DMS79 (cell line): ENCODE measurements at places on chromosomes 6 and 20.

GRCh38 chr6:125926711-125927110, 29.9 kb upstream of the HINT3 start:
- no peak for DNase-seq

GRCh38 chr20:5834436-5835005, 84.3 kb downstream of the SHLD1 start:
- DNase-seq, result no peak

GRCh38 chr20:41178495-41178894, 41.2 kb downstream of the PLCG1 start:
- no peak for DNase-seq

GRCh38 chr20:3521852-3522740, 51.3 kb downstream of the ATRN start:
- no peak for DNase-seq

- DNase-seq, result no peak
Measured at GRCh38 chr6:19972221-19972620, 135.1 kb downstream of the ID4 start.

- no peak for DNase-seq
Measured at GRCh38 chr6:25550631-25551030, 101.4 kb upstream of the SCGN start.

DNA sequence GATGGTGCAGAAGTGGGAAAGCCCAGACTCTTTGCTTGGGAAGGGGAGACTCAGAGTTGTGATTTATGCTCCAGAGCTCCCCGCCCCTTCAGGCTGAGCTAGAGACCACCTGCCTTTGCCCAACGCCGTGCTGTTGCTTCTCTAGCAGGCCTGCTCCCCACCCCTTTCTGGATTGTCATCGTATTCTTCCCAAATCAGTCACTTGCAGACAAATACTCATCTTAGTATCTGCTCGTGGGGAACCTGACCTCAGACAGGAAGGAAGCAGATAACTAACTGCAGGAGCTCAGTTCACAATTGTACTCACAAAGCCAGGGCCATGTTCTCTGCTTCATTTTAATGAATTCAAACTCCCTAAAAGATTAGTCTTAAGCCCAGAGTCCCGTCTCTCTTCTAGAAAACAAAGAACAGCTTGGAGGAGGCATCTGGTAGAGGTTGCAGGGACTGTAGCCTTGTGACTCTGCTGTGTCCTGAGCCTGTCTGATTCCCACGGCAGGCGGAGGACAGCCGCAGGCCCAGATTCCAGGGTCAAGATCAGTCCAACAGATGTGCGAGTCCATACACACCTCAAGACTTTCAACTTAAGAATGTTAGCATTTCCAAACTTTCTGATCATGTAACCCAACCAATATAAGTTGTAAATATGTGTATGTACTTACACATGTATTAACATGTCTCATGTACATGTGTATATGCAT, 57.2 kb upstream of the GGTLC1 start:
- DNase-seq, result no peak

DNA sequence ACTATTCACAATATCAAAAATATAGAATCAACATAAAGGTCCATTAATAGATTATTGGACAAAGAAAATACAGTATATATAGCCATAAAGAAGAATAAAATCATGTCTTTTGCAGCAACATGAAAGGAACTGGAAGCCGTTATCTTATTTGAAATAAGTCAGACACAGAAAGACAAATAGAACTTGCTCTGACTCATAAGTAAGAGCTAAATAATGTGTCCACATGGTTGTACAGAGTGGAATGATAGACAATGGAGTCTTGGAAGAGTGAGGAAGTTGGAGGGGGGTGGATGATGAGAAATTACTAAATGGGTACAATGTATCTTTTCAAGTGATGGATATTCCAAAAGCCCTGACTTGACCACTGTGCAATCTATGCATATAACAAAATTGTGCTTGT, 613.5 kb downstream of the PHF3 start:
- DNase-seq, result no peak

DNA sequence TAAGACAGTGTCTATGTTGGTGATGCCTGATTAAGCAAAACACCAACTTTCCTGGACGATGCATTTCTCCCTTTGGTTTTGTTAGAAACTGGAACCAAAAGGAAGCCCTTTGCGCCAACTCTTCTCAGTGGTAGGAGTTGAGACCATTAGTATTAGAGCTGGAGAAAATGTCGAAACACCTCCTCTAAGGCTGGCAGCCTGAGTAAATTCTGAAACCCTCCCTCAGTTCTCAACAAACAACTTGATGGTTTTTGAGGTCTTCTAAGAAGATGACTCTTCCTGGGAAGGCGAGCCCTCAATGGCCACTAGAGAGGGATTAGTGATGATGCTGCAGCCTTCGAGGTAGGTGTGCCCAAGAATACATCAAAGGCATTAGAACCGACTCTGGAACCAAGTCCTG, 78.4 kb upstream of the CCN6 start:
- peak; percentile 46 for DNase-seq

- DNase-seq, result no peak
Measured at GRCh38 chr20:38302786-38303185, 1.2 kb upstream of the BPI start.

DNA sequence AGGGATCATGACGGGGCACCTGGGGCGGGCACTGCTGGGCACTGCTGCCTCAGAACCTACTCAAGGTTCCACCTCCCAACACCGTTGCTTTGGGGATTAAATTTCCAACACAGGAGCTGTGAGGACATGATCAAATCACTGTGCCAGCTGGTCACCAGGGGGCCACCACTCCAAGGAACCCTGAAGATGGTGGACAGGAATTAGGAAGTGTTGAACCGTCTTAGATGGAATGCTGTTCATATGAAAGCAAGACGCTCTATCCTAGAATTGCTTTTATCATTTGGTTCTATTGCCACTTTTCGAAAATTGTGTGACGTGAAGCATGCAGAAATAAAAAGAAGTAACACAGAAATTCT, 140.3 kb downstream of the DLL1 start:
- no peak for DNase-seq

DNA sequence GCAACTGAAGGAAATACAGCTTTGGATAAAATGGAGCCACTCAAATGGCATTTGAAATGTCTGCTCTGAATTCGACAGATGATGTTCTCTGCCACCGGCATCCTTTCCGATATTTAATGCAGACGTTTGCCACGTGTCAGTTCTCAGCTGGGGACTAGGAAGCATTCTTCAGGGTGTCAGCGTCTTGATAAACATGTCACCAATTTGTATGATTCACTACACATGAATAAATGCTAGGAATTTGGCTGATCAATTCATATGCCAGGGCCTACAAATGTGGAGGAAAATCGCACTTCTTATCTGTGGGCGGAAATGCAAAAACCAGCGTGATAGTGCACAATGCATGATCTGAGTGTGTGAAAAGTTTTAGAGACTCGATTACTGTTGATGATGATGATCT, 169.5 kb downstream of the SLC24A3 start:
- no peak for DNase-seq

DNA sequence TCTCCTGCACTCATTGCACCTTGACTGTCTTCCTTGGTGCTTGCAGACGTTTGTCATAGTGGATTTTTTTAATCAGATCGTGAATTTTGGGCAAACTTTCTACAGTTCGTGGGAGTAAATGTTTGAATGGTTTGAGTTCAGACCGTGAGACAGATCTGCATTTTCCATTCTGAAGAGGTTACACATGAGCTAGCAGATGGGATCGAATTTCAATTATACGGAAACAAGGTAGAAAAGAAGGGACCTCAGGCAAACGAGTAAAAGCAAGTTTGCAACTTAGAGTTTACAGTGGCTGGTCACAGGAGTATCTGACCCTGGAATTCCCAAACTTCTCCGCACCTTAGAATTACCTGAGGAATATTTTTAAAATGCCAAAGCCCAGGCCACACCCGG, 17.2 kb upstream of the NCR2 start:
- DNase-seq, result peak; percentile 12

DNA sequence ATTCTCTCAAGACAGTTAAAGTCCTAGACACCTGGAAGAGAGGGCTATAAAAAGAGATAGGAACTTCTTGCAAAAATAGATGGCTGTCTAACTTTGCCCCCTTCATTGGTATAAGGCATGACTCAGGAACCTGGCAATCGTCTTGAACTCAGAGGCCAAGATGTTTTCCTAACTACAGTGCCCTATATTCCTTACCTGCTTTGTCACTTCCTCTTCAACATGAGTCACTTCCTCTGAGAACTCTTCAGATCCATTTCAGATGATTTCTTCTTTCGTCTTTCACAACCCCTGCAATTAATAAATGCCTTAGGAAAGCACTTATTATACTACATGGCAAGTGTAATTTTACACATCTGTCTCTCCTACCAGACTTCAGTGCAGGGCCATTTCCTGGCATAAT, 83.5 kb downstream of the HAO1 start:
- DNase-seq, result no peak

DNA sequence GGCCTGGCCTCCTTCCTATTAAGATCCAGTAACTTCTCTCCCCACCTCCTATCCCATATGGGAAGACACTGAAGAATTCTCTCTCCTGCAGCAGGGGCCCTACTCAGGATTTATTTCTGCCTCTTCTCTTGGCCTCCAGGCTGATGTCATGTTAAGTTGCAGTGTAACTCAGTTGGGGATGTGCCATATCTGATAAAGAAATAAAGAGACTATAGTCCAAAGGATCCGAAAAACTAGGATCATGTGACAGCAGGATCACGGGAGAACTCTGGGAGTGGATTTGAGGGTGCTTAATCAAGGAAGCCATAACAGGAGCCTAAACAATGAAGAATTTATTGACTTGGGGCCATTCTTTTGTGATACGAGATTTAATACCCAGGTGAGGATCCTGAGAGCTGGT, 38.5 kb upstream of the TGM6 start:
- no peak for DNase-seq

- DNase-seq, result no peak
Measured at GRCh38 chr6:133198725-133199124, 42.4 kb upstream of the EYA4 start.

DNA sequence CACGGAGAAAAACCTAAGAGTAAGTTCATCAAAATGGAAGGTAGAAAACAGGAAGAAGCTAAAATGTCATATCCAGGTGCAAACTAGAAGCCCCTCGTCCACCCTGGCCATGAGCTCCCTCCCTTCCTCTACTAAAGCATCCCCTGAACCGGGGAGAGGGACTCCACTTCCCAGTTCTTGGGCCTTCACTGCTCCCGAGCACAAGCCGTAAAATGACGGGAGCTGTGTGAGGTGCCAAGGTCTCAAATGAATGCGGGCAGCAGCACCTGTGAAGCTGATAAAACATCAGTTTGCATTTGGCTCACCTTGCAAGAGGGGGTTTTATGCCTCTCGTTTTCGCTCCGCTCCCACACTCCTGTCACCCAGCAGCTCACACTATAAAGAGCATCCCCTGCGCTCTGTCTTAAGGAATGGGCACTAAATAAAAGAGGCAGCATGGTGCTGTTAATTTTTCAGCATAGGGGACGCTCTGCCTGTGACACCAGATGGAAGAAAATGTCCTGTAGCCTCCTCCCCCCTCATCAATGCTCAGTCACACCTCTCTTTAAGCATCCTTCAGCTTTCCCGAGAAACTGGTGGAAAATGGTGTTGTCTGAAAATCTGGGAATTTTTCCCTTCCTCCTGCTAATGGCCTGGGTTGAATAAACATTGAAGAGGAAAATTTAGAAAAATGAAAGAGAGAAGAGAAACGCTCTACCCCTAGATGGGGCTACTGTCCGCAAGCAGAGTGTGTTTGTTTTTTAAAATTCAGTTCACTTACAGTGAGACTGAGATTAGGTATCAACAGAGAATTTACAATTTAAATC, 563.0 kb upstream of the AGPAT4 start:
- no peak for DNase-seq

- no peak for DNase-seq
Measured at GRCh38 chr6:111843347-111844147, 29.7 kb downstream of the FYN start.

- DNase-seq, result no peak
Measured at GRCh38 chr6:146028252-146028795, 538 bp upstream of the GRM1 start.
